A549 treated with ZK216348 at 1 μM for 4 hours (cell line): ENCODE measurements at places on chromosomes 12 and 14. TPM values are rescaled to one million over a fixed set of nuclear protein-coding genes. Genes with fewer than 3 reads are reported as not detected.

TPH2 gene
- total RNA-seq: 0.20 TPM in 1 of 5 replicates, not detected in the others

B3GNT4 gene
- 0.59 to 1.7 TPM (median 0.70 TPM) in 5 replicates for total RNA-seq

LAG3 gene
- 0.79 to 2.2 TPM (median 1.6 TPM) in 5 replicates for total RNA-seq

DNAJC22 gene
- total RNA-seq: 15.2 to 21.5 TPM (median 21.0 TPM) in 5 replicates

SLC8B1 gene
- total RNA-seq: 6.5 to 12.0 TPM (median 9.3 TPM) in 5 replicates

WSCD2 gene
- not detected in 5 replicates for total RNA-seq

CPM gene
- 4.9 to 10.1 TPM (median 6.1 TPM) in 5 replicates for total RNA-seq

TMEM233 gene
- total RNA-seq: not detected in 5 replicates

GLT1D1 gene
- not detected in 5 replicates for total RNA-seq

HOXC12 gene
- total RNA-seq: not detected in 5 replicates

TSHR gene
- total RNA-seq: not detected in 5 replicates

RILPL1 gene
- 7.4 to 15.6 TPM (median 14.1 TPM) in 5 replicates for total RNA-seq

TAPBPL gene
- 2.4 to 3.8 TPM (median 3.7 TPM) in 5 replicates for total RNA-seq

PPFIA2 gene
- total RNA-seq: not detected in 5 replicates

PTPN21 gene
- total RNA-seq: 7.5 to 10.1 TPM (median 9.6 TPM) in 5 replicates
